ENCODE measurements at places on chromosomes 4 and X.

GRCh38 chr4:3079694-3080123, 5.2 kb downstream of the HTT start:
- H3K4me3 ChIP-seq, result no peak overlapping the region
- H3K27ac ChIP-seq, result no peak overlapping the region

- H3K4me1 ChIP-seq, result peaks cover 5% of the 10 kb centered on the region
- DNase-seq, result peak; percentile 3
- peaks cover 2% of the 10 kb centered on the region for H3K27me3 ChIP-seq
- H3K27ac ChIP-seq, result no peak overlapping the region
- no peaks in the 10 kb centered on the region for H3K36me3 ChIP-seq
These were observed 91.6 kb upstream of the H2AZ1 start for GRCh38 chr4:100041646-100042045.

GRCh38 chr4:53778155-53778554, 186.9 kb upstream of the LNX1 start:
- H3K4me1 ChIP-seq, result peaks cover 29% of the 10 kb centered on the region
- DNase-seq, result no peak
- no peaks in the 10 kb centered on the region for H3K27me3 ChIP-seq
- peak overlapping the region; percentile 96 for H3K27ac ChIP-seq

DNA sequence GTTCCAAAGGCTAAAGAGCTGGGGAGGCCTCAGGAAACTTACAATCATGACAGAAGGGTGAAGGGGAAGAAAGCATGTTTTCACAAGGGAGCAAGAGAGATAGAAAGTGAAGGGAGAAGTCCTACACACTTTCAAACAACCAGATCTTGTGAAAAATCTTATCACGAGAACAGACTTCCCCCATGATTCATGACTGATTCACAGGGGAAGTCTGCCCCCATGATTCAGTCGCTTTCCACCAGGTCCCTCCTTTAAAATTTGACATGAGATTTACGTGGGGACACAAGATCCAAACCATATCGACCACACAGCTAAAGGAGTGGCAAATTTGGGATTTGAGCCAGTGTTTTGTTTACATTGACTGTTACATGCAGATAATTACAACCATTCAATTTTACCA, 971.1 kb upstream of the HS3ST1 start:
- no peak for DNase-seq
- no peaks in the 10 kb centered on the region for H3K4me1 ChIP-seq
- no peaks in the 10 kb centered on the region for H3K36me3 ChIP-seq

- no peak overlapping the region for H3K4me3 ChIP-seq
- no peak for DNase-seq
- H3K27ac ChIP-seq, result no peak overlapping the region
- no peaks in the 10 kb centered on the region for H3K4me1 ChIP-seq
These were observed 36.2 kb upstream of the USP38 start for GRCh38 chr4:143148521-143148920.

- peak overlapping the region; percentile 40 for H3K27ac ChIP-seq
- H3K27me3 ChIP-seq, result no peaks in the 10 kb centered on the region
- peaks cover 7% of the 10 kb centered on the region for H3K4me1 ChIP-seq
- no peak for DNase-seq
- no peak overlapping the region for H3K4me3 ChIP-seq
These were observed 9.8 kb upstream of the PDE5A start for GRCh38 chr4:119638359-119638758.

DNA sequence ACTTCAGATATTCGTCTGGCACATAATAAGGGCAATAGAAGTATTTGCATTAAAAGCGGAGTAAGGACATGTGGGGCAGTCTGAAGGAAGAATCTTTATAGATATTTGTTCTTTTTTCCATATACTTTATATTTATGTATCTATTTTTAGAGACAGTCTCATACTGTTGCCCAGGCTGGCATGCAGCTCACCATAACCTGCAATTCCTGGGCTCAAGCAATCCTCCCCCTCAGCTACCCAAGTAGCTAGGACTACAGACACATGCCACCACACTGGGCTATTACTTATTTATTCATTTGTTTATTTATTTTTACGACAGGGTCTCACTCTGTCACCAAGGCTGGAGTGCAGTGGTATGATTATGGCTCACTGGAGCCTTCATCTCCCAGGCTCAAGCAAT, 16.7 kb upstream of the MRPL1 start:
- no peak overlapping the region for H3K27ac ChIP-seq
- H3K36me3 ChIP-seq, result no peaks in the 10 kb centered on the region
- H3K4me1 ChIP-seq, result no peaks in the 10 kb centered on the region
- H3K27me3 ChIP-seq, result peaks cover 2% of the 10 kb centered on the region

DNA sequence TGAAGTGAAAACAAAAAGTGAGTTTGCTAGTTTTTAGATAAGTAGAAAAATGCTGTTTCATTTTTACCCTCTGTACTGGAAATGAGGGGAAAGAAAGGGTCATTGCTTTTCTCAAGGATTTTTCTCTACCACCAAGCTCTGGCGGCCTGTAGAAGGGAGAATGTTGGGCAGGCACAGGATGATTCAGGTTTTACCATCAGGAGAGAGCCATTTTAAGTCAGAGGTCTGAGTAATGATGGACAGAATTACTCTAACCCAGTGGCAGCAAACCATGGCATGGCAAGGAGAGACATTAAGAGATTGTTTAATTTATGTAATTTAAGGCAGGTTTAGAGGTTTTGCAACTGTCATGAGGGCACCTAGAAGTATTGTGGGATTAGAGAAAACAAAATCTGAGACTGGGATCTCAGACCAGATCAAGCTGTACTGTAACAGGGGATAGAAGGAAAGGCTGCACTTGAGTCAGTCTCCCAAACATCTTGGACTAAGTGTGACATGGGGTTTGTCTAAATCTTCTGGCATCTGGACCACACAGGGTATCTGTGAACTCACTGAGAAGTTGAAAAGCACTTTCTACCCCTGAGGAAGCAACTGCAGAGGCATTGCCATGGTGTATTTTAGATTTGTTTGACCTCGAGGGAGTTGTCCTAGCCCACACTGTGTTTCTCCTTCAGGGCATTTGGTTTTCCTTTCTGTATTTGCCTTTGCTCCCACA, 81.6 kb downstream of the BANK1 start:
- H3K4me1 ChIP-seq, result no peaks in the 10 kb centered on the region
- H3K36me3 ChIP-seq, result no peaks in the 10 kb centered on the region
- no peak overlapping the region for H3K27ac ChIP-seq
- no peak for DNase-seq
- H3K27me3 ChIP-seq, result no peaks in the 10 kb centered on the region

DNA sequence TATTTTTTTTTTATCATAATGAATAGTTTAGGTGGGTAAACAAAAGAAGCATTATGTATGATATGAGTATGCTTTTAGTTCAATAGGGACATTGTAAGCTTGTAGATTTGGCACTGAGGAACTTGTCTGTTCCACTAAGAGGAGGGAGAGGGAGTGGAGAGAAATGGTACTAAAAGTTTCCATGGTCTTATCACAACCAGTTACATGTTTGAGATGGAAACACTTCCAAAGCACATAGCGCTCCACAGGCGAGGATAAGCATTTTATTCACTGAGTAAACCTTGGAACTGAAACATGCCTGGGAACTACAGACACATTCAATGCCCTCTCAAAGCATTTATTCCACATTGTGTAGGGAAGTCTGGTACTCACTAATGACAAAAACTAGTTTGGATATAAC, 15.5 kb downstream of the MYOZ2 start:
- DNase-seq, result no peak
- no peaks in the 10 kb centered on the region for H3K36me3 ChIP-seq
- no peak overlapping the region for H3K4me3 ChIP-seq
- H3K27me3 ChIP-seq, result no peaks in the 10 kb centered on the region
- no peak overlapping the region for H3K27ac ChIP-seq

- no peak overlapping the region for H3K4me3 ChIP-seq
- DNase-seq, result no peak
- H3K4me1 ChIP-seq, result peaks cover 5% of the 10 kb centered on the region
- no peaks in the 10 kb centered on the region for H3K27me3 ChIP-seq
- no peak overlapping the region for H3K27ac ChIP-seq
These were observed 6.8 kb downstream of the MECP2 start for GRCh38 chrX:154090731-154091130.

- no peaks in the 10 kb centered on the region for H3K4me1 ChIP-seq
- no peaks in the 10 kb centered on the region for H3K36me3 ChIP-seq
- DNase-seq, result no peak
- H3K27me3 ChIP-seq, result no peaks in the 10 kb centered on the region
- H3K4me3 ChIP-seq, result no peak overlapping the region
- H3K27ac ChIP-seq, result no peak overlapping the region
These were observed 60.8 kb downstream of the AWAT2 start for GRCh38 chrX:69988955-69989394.

- no peaks in the 10 kb centered on the region for H3K36me3 ChIP-seq
- no peaks in the 10 kb centered on the region for H3K4me1 ChIP-seq
- H3K27ac ChIP-seq, result no peak overlapping the region
- H3K4me3 ChIP-seq, result no peak overlapping the region
- DNase-seq, result no peak
- no peaks in the 10 kb centered on the region for H3K27me3 ChIP-seq
These were observed 166.3 kb downstream of the GALNTL6 start for GRCh38 chr4:171979461-171979860.

- H3K27ac ChIP-seq, result no peak overlapping the region
- DNase-seq, result peak; percentile 70
- H3K27me3 ChIP-seq, result no peaks in the 10 kb centered on the region
- peaks cover 5% of the 10 kb centered on the region for H3K4me1 ChIP-seq
- no peaks in the 10 kb centered on the region for H3K36me3 ChIP-seq
- H3K4me3 ChIP-seq, result no peak overlapping the region
These were observed 178.3 kb downstream of the RASL11B start for GRCh38 chr4:53040459-53040815.

GRCh38 chr4:83150653-83151330, 36.3 kb upstream of the PLAC8 start:
- no peak overlapping the region for H3K4me3 ChIP-seq
- peaks cover 1% of the 10 kb centered on the region for H3K27me3 ChIP-seq
- H3K36me3 ChIP-seq, result no peaks in the 10 kb centered on the region
- no peaks in the 10 kb centered on the region for H3K4me1 ChIP-seq
- no peak for DNase-seq
- H3K27ac ChIP-seq, result no peak overlapping the region

DNA sequence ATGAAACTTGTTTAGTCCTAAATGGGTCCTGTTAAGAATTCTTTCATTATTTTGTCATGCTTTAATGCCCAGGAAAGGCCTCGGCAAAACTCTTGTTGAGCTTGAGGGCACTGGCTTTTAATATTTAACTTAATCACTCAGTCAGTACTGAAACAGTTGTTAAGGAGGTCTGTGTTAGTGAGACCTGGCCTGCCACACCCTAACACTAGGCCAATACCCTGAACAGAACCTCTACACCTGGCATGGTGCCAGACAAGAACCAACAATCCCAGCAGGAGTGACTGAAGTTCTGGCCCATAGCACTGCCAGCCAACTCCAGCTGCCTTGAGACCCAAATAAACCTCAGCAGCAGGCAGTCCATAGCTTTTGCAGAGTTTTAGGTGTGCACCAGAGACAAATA, 85.7 kb upstream of the ITM2A start:
- no peaks in the 10 kb centered on the region for H3K27me3 ChIP-seq
- no peak overlapping the region for H3K4me3 ChIP-seq
- no peaks in the 10 kb centered on the region for H3K36me3 ChIP-seq
- no peak overlapping the region for H3K27ac ChIP-seq
- H3K4me1 ChIP-seq, result no peaks in the 10 kb centered on the region

DNA sequence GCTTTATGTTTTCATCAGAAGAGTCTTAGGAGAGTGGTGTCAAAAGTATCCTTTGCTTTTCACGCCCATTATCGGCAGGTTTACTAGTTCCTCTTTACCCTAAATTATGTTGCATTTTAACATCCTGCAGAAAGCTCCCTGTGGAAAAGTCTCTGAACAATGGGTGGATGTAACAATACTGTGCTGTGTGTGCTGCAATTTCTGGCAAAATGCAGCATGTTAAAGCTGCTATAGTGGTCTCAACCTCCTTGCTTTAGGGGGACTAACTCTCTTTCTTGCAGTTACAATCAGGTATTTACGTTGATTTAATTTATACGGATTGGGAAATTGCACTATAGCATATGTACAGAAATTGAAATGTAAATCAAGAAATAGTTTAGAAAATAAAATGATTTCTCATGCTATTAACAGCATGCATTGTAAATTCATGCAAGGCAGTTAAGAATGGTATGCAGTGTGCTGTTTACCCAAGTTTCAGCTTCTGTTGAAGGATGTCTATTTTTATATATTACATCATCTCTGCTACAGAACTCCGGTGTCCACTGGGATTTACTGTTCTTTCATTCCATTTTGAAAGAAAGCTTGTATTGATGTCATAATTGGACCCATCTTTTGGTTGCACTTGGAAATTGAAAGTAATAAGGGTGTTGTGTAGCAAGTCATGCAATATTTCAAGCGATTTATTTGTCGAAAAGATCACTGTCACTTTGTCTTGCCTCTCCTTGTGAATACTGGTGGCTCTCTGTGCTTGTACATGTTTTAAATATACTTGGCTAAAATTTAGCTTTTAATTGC, 145.7 kb downstream of the RAPGEF2 start:
- DNase-seq, result peak; percentile 77
- peak overlapping the region; percentile 12 for H3K4me3 ChIP-seq
- H3K27ac ChIP-seq, result no peak overlapping the region
- peaks cover 8% of the 10 kb centered on the region for H3K4me1 ChIP-seq

GRCh38 chr4:31657859-31658570, 937.8 kb downstream of the PCDH7 start:
- H3K4me1 ChIP-seq, result no peaks in the 10 kb centered on the region
- H3K4me3 ChIP-seq, result no peak overlapping the region
- no peak overlapping the region for H3K27ac ChIP-seq

DNA sequence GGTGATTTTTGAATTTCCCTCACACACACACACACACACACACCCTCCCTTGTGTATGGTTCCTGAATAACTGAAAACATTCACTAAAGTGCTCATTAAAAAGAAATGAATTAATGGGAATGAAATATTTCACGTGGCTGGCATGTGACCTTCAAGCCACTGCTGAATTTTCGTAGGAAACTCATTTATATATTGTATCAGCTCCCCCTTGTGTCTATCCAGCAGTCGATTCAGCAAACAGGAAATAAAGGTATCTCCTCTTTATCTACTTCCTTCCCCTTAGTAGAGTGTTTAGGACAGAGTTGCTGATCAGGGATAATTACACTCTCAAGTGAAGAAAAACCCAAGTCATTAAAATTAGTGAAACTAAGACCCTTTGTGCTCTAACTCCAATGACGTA, 912.6 kb upstream of the LCORL start:
- no peaks in the 10 kb centered on the region for H3K27me3 ChIP-seq
- no peak overlapping the region for H3K4me3 ChIP-seq
- no peaks in the 10 kb centered on the region for H3K4me1 ChIP-seq
- DNase-seq, result no peak
- H3K36me3 ChIP-seq, result no peaks in the 10 kb centered on the region
- H3K27ac ChIP-seq, result no peak overlapping the region

- H3K4me3 ChIP-seq, result no peak overlapping the region
- H3K27ac ChIP-seq, result no peak overlapping the region
- H3K4me1 ChIP-seq, result no peaks in the 10 kb centered on the region
- no peak for DNase-seq
These were observed 7.1 kb downstream of the OFD1 start for GRCh38 chrX:13741695-13742094.

GRCh38 chr4:95209927-95210326, 338.8 kb downstream of the UNC5C start:
- DNase-seq, result no peak
- no peaks in the 10 kb centered on the region for H3K4me1 ChIP-seq
- no peak overlapping the region for H3K27ac ChIP-seq
- H3K4me3 ChIP-seq, result no peak overlapping the region

GRCh38 chrX:123525123-123525725, 207.6 kb downstream of the THOC2 start:
- no peaks in the 10 kb centered on the region for H3K27me3 ChIP-seq
- H3K4me3 ChIP-seq, result no peak overlapping the region
- no peak overlapping the region for H3K27ac ChIP-seq
- H3K4me1 ChIP-seq, result no peaks in the 10 kb centered on the region
- DNase-seq, result no peak

- no peak overlapping the region for H3K4me3 ChIP-seq
- DNase-seq, result no peak
- H3K27me3 ChIP-seq, result no peaks in the 10 kb centered on the region
These were observed 32.3 kb upstream of the ADAD1 start for GRCh38 chr4:122346503-122346902.
